Mesothelial cell of epicardium (in vitro differentiated cells): ENCODE measurements at places on chromosomes 6 and 20. TPM values are rescaled to one million over a fixed set of nuclear protein-coding genes. Genes with fewer than 3 reads are reported as not detected.

DNA sequence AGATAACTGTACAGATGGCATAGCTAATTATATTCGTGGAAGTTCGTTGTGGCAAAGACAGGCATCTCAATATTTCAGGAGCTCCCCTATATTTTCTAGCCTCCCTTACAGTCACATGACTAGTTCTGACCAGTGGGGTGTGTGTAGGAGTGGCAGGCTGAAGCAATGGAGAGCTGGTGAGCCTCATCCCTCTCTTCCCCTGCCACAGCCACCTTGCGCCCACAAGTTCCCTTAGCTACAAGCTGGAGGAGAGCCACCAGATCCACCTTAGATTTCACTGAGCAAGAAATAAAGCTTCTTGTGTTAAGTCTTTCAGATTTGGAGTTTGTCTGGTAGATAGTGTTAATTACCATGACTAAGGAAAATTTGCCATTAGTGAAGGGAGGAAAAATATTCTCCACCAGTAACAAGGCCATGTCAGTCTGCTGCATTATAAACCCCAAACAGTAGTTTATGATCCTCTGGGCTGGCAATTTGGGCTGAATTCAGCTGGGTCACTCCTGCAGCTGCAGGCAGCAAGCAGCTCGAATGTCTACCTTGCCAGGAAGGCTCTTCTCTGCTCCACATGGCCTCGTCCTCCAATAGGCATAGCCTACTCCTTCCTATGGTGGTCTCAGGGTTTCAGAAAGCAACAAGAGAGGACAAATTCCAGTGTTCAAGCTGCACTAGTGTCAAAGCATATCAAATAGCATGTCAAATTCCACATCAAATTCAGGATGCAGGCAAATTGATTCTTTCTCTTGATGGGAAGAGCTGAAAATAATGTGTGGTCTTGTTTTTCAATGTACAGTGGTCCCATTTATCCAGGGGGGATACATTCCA, 7.4 kb upstream of the RBCK1 start:
- H3K27ac ChIP-seq, result no peak overlapping the region
- H3K27me3 ChIP-seq, result no peaks in the 10 kb centered on the region
- H3K4me1 ChIP-seq, result peaks cover 2% of the 10 kb centered on the region
- H3K36me3 ChIP-seq, result peaks cover 4% of the 10 kb centered on the region
- H3K4me3 ChIP-seq, result no peak overlapping the region

DNA sequence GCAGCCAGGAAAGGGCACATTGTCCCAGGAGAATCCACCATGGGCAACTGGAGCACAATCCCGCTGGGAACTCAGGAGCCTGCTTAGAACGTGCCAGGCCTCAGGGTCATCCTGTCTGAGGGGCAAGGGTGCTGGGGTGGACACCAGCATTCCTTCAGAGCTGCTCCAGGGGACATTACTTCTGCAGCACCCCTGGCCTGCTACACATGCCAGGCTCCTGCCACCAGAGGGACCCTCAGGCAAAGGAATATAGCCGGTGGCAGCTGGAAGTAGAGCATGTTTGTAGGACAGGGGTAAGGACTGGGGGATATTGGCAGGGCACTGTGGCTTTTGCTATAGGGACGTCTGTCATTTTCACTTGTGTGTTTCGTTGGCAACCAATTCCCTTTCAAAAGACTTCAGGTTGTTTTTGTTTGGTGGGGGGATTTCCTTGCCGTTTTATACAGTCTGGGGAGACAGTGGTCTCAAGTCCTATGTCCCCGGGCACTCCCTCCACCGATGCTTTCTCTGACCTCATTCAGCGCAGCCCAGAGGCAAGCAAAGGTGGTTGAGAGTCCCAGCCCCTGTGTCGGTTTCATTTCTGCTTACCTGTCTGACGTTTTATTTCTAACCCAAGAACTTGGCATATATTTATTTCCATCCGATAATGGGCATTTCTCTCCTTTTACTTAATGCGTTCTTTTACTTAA, 130.8 kb downstream of the JPH2 start:
- H3K27me3 ChIP-seq, result peaks cover 9% of the 10 kb centered on the region
- H3K27ac ChIP-seq, result no peak overlapping the region
- H3K4me1 ChIP-seq, result no peaks in the 10 kb centered on the region
- no peak overlapping the region for H3K4me3 ChIP-seq

DNA sequence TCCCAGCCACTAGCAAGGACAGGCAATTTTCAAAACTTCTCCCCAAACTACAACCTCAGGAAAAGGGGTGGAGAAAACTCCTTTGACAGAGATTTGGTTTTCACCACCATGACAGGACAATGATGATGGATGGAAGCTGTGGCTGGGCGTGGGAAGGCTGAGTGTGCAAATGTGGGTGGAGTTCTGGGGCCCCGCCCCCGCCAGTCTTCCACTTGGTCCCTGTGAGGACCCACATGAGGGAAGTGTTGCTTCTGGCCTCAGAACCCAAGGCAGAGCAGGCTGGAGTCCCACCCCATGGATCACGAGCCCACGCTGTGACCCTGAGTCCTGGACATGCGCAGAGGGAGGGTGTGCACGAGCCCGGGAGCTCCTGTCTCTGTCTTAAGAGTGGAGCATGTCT, 21.5 kb upstream of the MRGBP start:
- no peak for DNase-seq
- H3K36me3 ChIP-seq, result no peaks in the 10 kb centered on the region
- no peaks in the 10 kb centered on the region for H3K27me3 ChIP-seq
- H3K27ac ChIP-seq, result no peak overlapping the region

- H3K4me3 ChIP-seq, result no peak overlapping the region
- peaks cover 51% of the 10 kb centered on the region for H3K27me3 ChIP-seq
- no peaks in the 10 kb centered on the region for H3K36me3 ChIP-seq
- no peak for DNase-seq
- H3K4me1 ChIP-seq, result peaks cover 22% of the 10 kb centered on the region
Observed at GRCh38 chr6:127115746-127116145, 2.7 kb upstream of the RSPO3 start.

GRCh38 chr6:21501021-21501354, 92.6 kb upstream of the SOX4 start:
- peaks cover 30% of the 10 kb centered on the region for H3K4me1 ChIP-seq
- no peak overlapping the region for H3K4me3 ChIP-seq
- no peaks in the 10 kb centered on the region for H3K27me3 ChIP-seq
- no peaks in the 10 kb centered on the region for H3K36me3 ChIP-seq

GRCh38 chr20:13913572-13913971, 76.8 kb downstream of the SEL1L2 start:
- H3K27ac ChIP-seq, result no peak overlapping the region
- H3K36me3 ChIP-seq, result no peaks in the 10 kb centered on the region
- DNase-seq, result no peak
- peaks cover 4% of the 10 kb centered on the region for H3K4me1 ChIP-seq
- H3K27me3 ChIP-seq, result peaks cover 20% of the 10 kb centered on the region

- H3K4me1 ChIP-seq, result no peaks in the 10 kb centered on the region
- H3K36me3 ChIP-seq, result no peaks in the 10 kb centered on the region
- H3K27ac ChIP-seq, result no peak overlapping the region
- no peak overlapping the region for H3K4me3 ChIP-seq
Observed at GRCh38 chr6:321536-322258, 29.4 kb downstream of the DUSP22 start.

TMEM170B gene
- 5.6 to 6.1 TPM (median 5.7 TPM) in 3 replicates for total RNA-seq
